Stimulated activated CD4-positive, alpha-beta T cell treated with anti-CD3 and anti-CD28 coated beads, Interleukin-4, amount 100 ng/mL, for 48 hours (primary cell): ENCODE measurements at places on chromosomes 1 and 21.

GRCh38 chr1:19764848-19765247 lies 34.9 kb downstream of the TMCO4 start:
- DNase-seq, result no peak

DNA sequence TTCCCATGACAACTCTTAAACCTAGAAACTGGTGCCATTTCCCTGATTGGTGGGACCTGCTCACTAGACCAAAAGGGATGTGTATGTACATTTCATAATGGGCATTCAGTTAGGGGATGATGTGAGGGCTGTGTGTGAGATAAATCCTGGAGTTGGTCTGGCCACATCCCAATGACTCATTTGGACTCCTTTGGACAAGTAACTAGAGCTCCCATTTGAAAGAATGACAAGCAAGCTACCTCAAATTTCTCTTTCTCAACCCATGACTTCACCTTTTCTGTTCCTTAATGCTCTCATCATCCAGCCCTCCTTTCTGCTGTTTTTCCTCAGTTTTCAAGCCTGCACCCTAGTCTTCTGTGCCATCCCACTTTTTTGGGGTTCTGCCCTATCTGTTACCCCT lies 27.9 kb downstream of the EBNA1BP2 start:
- no peak for DNase-seq

DNA sequence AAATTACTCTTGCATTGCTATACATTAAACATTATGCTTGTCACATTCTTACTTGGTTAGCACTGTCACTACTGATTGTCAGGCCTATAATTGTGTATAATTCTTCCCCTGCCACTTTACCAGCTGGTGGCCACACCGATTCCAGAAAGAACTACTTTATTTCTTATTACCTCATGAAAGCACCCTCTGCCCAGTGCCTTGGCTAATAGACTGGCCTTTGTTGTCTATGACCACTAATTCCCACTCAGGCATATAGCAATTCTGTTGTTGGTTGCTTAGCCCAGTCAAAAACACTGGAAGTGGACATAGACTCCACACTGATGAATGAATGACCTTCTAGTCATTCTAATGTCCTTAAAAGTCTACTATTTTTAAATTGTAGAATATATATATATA lies 35.6 kb downstream of the MRPL39 start:
- no peak for DNase-seq

DNA sequence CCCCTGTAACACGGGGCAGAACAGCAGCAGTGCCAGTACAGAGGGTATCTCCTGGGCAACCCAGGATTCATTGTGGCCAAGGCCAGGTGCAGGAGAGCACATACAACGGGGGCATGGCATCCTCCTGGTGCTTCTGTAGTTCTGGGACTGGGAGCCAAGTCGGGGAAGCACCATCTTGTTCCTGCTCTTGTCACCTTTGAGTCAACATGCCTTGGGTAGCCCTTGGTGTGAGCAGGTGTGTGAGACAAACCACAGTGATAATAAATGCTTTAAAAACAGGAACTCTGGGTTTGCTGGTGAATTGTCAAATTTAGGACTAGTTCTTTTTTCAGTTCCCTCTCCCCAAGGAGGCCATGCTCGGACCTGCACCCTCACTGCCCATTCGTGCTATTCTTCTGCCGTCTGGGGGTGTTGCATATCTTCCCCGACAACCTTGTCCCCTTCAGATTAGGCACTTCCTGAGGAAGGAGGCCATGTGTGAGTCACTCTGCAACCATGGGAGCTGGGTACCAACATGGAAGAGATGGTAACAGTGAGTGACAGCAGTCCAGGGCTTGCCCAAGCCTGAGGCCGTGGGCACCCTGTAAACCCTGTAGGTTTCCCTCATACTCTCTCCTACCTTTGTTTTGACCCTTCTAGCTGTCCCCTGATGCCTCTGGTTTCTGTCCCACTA lies 150.2 kb downstream of the GRIK3 start:
- DNase-seq, result no peak

- DNase-seq, result no peak
These were observed 26.9 kb upstream of the ITLN1 start for GRCh38 chr1:160911925-160912324.

- DNase-seq, result no peak
These were observed 34.3 kb upstream of the RAP1GAP start for GRCh38 chr1:21703318-21703963.

DNA sequence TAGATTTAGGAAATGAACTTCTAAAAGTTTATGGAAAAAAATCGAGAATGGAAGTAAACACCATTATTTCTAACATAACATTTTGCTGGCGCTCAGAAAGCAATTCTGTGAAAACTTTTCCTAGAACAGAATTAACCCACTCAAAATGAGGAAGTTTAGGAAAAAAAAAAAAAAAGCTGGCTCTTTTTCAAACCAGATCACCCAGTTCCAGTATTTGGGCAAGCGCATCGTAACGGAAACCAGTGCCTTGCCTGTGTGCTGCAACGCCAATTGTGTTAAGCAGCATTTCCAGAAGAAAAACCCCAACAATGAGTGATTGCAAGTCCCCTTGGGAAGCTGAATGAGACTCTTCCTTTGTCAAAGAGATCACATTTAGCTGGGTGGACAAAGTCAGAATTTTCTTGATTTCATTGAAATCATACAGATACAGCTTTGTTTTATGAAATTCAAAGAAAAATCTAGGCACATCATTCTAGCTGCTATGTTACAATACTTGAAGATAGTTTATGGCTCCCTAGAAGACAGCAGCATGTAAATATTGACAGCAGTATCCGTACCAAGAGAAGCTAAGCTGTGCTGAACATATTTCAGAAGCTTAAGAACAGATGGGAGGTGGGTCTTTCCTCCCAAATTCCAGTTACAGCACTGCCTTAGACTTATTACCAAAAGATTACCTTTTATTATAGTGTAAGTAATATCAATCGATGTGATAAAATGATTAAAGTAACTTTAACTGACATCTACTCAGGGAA lies 113.4 kb downstream of the ERG start:
- no peak for DNase-seq

GRCh38 chr21:45543371-45543709 lies 1.1 kb upstream of the SLC19A1 start:
- no peak for DNase-seq

- DNase-seq, result no peak
These were observed 12.0 kb downstream of the SYT11 start for GRCh38 chr1:155871390-155871789.

- no peak for DNase-seq
These were observed 66.0 kb upstream of the UBE2U start for GRCh38 chr1:64137412-64137803.

GRCh38 chr1:155003766-155004351 lies 1.3 kb downstream of the ZBTB7B start:
- no peak for DNase-seq

DNA sequence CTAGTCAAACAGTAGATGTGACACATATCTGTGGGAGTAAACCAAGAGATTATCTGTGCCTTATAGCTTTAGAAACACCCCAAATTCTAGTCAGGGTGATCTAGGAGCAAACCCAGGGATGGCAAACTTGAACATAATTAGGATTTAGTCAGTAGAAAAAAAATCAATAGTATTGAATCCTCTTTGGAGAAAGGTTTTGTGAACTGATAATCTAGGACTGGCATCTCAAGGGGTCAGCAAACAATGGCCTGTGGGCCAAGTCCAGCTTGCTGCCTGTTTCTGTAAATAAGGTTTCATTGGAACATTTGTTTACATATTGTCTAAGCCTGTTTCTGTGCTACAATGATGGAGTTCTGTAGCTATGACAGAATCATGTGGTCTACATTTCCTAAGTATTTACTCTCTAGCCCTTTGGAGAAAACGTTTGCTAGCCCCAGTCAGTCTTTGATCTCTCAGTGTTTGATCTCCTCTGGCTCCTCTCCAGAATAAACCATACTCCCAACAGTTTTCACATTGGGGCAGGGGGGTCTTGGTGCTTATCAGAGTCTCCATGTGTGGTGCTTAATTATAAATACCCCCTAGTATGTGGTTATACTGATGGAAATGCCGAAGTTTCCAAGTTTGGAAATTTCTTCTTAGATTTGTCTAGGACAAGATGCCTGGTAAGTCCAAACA lies 385.8 kb downstream of the NTNG1 start:
- DNase-seq, result no peak

DNA sequence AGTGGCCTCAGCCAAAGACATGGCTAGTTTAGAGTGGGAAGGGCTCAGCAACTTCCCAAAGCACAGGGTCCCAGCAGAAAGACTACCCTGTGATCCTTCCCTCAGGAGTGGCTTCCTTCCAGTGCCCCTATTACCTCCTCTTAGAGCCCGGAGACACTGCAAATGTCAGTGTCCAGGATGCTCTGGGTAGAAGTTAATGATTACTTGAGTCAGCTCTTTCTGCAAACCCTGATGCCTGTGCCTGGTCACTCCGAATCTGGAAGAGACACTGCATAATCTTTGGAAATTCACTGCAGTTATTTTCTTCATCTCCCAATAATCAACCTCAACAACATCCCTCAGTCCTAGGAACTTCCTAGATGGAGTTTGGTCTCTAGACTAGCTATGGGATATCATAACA lies 27.2 kb upstream of the MGST3 start:
- no peak for DNase-seq

GRCh38 chr1:200778766-200779165 lies 40.1 kb downstream of the CAMSAP2 start:
- no peak for DNase-seq

- no peak for DNase-seq
These were observed 387.6 kb downstream of the BRINP2 start for GRCh38 chr1:177558372-177558771.

DNA sequence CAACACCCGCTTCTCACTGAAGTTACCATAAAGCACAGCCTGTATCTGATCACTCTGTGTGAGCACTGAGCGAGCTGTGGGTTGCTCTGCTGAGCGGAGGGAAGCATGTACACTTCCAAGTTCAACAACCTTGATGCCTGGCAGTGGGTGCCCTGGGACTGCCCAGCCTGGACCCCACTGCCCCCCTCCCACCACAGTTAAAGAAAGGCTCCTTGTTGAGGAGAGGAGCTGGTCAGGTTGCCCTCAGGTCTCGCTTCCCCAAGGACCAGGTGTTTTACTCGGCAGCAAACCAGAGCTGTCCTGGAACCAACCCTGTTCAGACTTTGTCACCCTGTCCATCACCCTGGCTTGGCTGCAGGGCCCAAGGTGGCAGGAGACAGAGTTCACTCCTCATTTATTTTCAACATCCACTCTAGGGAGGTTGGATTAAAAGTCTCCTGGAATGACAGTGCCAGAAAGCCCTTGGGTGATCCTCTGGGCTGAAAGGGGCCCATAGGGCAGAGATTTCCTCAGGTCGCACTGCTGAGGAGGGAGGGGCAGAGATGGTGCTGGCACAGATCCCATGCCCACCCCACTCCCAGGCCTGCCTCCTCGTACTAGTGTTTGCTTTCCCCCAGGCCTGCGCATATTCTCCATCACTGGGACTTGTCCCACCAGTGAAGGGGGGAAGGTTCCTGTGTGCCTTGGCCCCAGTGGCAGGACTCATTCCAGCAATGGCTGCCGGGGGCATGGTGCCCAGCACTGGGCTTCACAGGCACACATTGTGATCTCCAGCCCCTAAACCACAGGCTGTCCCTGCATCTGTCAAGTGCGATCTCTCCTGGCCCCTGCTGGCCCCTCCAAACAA lies 101.7 kb downstream of the TRABD2B start:
- no peak for DNase-seq

- DNase-seq, result no peak
These were observed 1.5 kb downstream of the CEPT1 start for GRCh38 chr1:111141245-111142220.

DNA sequence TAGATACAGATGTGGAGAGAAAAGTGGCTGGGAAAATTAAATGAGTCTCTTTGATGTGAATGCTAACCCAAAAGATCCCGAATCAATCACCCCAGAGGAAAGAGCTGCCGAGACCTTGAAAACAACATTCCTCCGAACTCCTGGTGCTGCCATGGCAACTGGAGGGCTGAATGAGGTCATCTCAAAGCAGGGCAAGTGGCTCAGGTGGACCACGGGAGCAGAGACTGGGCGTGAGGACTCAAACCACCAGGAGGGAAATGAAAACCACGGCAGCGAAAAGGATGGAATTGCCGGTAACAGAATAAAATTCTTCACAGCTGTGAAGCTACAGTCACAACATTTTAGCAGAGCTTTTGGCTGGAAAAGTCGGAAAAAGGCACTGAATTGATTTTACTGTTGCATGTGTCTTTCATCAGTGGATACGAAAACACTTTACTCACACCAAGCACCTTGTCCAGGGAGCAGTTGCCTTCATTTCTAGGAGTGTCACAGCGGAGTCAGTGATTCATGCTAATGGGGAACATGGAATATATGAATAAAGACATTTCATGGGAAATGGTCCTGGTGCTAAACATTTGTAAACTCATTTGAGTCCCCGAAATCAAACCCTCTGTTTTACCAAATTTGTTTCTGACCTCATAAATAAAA lies 23.2 kb upstream of the BECN2 start:
- DNase-seq, result no peak

DNA sequence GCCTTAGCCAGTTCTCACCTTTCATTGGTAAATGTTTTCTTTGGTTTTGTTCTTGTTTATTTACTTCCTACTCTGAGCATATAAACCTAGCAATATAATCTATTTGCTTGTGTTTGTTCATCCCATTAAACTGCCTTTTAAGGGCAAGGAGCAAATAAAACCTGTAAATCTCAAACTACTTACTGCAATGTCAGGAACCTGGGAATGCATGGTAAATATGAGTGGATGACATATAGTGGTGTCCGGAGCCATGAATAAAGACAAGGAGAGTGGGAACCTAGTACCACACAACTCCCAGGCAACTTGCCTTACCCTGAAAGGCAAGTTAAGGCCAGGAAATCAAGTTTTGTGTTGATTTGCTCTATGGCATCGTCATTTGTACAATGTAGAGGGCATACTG lies 1133.7 kb upstream of the NCAM2 start:
- no peak for DNase-seq

- no peak for DNase-seq
These were observed 58.9 kb downstream of the TEX35 start for GRCh38 chr1:178571807-178572206.

DNA sequence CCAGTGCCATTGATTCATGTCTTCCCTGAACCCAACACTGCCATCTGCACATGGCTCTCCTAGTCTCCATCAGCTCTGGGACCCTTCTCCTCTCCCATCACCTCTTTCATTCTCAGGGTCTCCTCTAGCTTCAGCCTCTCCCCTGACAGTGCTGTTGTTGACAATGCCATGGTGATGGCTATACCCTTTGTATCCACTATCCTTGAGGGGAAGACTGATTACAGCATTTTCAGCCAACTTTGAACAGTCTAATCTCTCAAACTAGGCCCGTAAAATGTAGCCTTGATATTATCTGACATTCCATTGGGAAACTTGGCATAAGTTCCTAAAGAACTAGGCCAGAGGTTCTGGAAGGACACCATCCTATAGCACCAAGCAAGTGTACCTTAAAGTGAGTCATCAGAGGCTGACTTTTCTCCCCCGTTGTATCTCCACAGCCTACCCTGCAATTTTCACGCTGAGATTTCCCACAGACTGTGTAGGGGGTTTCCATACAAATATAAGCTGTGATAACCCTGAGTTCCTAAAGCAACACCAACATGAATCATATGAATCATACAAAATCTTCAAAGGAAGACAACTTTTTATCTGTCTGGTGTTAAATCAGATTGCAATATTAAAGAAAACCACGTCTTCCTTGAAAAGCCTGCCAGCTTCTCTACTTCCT lies 5.8 kb downstream of the HAO2 start:
- DNase-seq, result no peak

- no peak for DNase-seq
These were observed 75.2 kb downstream of the KIFAP3 start for GRCh38 chr1:169999331-169999741.
